ENCODE measurements at places on chromosomes 13 and 19.

GRCh38 chr19:43362179-43362578 lies 8.7 kb downstream of the CD177 start:
- DNase-seq, result no peak

DNA sequence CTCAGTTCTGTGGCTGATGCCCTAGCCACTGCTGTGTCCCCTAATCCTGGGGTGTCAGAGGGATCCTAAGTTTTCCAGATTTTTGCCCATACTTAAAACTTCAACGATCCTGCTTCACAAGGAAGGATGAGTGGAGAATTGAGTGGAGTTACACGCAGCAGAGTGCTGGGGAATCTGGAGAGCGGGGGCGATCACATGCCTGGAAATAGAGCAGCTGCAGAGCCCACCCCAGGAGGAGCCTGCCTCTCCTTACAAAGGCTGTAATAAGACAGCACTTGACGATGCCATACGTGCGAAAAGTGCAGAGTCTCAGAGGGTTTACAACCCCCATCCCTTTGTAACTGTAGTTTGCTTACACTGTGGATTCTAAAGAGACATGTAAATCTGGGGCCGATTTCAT lies 40.6 kb downstream of the SUGP2 start:
- DNase-seq, result no peak

GRCh38 chr13:110944121-110944967 lies 29.5 kb upstream of the ANKRD10 start:
- no peak for DNase-seq

- no peak for DNase-seq
These were observed 18.8 kb downstream of the PDCD5 start for GRCh38 chr19:32599736-32600157.

GRCh38 chr19:16435238-16435917 lies 36.4 kb downstream of the EPS15L1 start:
- no peak for DNase-seq

GRCh38 chr19:2339644-2340310 lies 11.3 kb downstream of the SPPL2B start:
- DNase-seq, result no peak

DNA sequence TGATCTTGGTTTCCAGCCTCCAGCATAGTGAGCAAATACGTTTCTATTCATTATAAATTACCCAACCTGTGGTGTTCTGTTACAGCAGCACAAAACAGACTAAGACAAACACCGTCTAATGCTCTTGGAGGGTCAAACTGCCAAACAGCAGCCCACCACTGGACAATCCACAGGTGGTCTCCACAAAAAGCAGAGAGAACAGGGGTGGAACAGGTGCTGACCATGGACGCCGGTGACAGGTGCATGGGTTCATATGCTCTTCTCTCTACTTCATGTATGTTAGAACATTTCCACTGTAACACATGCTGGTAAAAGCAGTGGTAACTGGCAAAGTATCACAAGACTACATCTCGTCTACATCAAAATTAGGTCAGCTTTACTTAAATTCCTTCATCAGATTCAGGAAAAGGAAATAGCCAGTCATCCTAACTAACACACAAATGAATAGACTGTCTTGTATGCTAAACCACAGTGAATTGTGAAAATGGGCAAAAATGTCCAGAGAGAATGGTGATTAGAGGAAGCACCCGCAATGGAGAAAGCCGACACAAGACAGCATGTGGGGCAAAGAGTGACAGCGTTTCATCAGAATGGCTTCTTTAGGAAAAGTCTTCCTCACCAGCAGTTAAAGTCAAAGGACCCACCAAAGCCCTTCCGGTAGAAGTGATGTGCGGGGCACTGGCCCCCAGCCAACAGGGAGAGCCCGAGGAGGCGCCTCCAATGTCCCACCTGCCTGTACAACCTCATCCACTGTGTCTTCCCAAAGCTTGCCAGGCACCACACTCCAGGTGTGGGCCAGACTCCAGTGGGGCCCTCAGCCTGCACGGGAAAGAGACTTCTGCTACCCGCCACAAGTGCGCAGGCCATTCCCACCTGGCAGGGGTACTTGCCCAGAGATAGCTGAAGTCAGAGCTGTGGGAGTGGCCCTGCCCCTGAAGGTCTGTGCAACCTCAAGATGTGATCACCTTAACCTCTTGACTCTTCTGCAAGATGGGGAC lies 6.5 kb downstream of the CARS2 start:
- no peak for DNase-seq

- no peak for DNase-seq
These were observed 15.4 kb downstream of the MED26 start for GRCh38 chr19:16612636-16613035.

DNA sequence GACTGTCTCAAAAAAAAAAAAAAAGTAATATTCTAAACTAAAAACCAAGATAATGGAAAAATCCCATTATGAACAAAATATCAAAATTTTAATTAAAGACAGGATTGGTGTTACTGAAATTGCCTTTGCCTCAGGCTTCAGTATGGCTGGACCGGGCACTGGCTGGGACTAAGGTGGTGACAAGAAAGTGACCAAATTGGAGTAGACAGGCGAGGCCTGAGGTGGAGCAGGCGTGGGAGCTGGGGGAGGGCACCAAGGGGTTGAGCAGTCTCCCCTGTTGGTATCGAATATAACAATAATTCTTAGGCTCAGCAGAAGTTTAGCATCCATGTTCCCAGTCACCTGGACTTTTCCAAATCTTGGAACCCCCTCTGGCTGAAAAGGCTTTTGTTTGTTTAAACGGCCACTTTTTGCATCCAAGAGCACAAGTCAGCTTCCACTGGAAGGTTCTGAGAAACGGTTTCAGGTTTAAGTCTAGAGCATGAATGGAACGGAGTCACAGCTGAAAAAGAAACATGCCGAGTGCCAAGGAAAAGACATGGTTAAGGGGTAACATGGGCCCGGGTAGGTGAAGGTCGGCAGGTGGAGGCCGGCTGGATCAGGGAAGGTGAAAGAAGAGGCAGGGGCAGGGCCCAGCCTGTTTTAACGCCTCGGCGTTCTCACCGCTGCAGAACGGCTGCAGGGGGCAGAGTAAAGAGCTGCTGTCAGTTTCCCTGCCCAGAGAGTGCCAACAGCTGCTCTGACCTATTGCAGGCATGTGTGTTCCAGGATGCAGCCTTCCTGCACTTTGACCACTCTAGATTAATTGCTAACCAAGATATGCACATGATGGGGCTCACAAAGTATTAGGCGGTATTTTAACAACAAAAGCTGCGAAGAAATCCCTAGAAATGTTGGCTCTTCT lies 104.4 kb downstream of the TM9SF2 start:
- peak; percentile 15 for DNase-seq

GRCh38 chr19:57559008-57559403 lies 657 bp downstream of the ZNF550 start:
- DNase-seq, result no peak

DNA sequence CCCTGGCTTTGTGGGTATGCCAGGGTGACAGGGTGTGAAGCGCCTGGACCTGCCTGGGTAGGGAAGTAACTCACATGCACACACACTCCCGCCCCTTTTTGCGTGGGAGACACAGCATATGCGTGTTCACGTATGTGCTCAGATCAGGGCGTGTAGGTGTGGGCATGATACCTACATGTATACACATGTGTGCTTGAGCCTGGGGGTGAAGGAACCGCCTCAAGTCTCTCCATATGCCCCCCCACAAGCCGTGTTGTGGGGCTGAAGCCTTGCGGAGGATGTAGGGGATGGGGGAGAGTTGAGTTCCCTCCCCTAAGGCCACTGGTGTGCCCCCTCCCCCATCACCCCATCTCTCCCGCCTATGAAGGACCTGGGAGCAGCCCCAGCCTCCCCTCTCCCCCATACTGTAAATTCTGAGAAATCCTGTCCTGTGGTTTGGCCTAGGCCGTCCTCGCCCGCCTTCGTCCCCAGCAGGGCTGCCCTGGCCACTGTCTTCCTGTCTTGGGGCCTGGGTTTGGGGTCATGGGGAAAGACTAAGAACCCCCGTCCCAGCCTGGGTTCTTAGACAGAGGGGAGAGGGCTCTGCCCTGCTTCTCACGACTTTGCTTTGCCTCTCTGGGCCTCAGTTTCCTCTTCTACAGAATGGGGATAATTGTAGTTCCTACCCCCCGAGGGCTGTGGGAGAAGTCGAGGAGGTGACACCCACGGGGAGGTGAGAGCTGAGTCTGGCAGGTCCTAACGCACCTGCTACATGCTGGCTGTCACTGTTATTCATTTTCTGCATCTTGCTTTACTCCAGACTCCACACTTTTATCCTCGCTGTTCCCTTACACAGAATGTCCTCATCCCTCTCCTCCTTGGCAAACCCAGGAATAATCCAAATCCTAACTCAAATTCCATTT lies 14.3 kb downstream of the ACTL9 start:
- no peak for DNase-seq

DNA sequence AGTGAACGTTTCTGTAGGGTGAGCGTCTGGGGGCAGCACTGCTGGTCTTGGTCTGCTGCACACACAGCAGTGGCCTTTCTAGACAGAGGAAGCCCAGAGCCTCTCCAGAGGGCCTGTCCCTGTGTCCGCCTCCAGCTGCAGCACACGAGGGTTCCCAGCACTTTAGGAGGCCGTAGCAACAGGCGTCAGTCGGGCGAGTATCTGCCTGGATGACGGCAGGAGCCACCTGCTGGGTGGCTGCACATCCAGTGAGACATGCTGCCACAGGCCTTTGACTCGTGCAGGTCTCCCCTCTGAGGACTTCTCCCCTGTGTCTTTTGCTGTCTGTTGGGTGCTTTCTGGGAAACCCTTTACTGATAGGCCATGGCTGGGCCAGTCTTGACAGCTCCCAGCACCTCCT lies 22.1 kb downstream of the AP2A1 start:
- DNase-seq, result no peak

GRCh38 chr13:98879127-98879520 lies 98.7 kb downstream of the DOCK9 start:
- no peak for DNase-seq

- no peak for DNase-seq
These were observed 33.1 kb downstream of the SLC25A42 start for GRCh38 chr19:19096641-19097627.

DNA sequence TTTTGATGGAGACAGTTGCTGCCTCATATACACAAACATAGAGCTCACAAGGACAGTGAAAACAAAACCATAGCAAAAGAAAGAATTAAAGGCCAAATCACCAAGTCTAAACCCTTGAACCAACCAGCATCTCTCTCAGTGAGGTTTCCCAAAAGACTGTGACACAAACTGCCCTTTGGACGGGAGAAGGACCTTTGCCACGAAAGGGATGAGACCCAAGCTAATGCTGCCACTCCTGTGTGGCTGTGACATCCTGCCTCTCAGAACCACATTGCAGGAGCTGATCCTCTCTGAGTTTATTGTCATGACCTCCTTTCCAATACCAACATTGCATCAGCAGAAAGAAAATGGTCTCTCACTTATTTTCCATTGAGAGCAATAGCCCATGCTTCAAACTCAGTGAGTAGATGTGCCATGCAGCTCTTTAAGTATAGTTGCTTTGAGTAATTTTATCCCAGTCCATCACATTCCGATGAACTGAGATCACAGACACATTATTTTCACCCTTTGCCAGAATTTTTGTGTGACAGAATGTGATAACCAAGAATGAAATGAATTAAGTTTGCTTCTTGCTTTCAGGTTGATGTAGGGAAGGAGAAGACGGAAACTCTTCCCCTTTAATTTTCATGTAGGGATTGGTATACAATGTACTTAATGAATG lies 133.5 kb upstream of the IRS2 start:
- no peak for DNase-seq

DNA sequence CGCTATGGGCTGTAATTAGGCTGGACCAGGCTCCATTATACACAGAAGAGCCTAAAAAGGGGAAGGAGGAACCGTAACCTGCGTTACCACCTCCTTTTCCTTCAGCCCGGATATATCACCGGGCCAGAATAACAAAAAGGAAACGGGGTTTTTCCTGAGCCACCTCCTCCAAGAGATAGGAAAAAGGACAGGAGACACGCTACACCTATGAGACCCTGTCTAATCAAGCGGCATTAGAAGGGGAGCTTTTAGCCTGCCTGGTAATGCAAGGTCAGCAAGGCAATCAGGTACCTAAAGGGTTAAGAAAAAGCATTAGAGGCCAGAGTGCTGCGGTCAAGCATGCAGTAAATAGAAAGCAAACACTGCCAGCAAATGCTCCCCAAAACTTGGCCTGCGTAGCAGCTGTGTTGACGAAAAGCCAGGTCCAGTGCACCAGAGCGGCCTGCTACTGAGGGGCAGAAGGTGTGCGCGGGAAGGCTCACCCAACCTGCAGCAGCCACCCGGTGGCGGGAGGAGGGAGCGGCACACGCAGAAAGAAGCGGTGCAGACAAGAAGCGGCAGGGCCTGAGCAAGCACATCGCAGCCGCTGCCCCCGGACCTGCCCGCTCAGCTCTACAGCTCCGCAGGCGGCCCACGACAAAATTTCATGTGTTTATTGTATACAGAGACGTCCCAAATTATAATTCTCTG lies 1466.1 kb downstream of the UQCRFS1 start:
- DNase-seq, result no peak

DNA sequence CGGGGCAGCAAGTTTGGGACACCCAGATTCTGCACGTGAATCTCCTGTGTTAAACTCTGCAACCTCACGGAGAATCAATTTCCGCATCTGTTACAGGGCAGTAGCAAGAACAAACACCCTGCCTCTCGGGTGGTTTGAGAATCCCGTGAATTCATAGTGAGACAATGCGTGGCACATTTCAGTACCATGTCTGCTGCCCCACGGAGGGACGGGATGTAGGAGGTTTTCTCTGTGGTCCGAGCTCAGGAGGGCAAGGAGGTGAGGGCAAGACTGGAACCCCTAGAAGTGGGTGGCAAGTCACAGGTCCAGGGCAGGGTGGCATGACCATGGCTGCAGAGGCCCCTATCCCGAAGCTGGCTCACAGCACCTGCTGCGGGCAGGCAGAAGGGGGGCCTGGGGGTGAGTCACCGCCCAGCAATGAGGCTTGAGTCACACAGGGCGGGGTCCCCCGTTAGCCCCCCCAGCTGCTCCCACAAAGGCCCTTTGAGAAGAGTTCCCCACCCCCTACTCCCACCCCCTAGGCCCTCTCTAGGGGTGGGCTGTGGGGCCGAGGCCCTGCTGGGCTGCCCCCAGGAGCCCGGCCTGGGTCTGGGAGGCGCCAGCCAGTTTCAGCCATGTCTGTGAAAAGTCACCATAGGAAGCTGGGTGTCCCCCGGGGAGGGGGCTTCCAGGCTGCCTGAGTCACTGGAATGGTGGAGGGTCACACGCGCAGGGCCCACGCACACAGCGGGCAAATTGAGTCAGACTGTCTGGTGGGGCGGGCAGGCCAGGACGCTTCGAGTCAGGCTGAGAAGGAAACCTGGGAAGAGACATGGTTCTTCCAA lies 25.8 kb upstream of the NANOS3 start:
- DNase-seq, result peak; percentile 58

DNA sequence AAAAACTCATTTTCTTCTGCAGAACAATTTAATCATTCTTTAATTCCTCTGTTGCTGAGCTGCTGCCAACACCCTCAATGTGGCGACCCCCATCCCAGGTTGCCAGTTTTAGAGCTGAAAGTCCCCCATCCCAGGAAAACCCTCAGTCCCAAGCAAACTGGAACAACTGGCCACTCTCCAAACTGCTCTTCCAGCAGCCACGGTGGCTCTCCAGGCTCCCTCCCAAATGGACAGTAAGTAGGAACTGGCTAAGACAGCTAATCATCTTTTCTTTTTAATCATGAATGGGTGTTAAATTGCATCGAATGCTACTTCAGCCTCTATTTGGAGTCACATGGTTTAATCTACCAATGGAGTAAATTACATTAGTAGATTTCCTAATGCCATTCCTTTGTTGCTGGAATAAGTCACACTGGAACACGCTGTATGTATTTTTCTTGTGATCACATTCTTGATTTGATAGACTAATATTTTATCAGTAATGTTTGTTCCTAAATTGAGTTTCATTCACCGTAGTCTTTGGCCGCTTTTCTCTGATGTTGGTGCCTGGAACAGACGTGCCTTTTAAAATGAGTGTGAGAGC lies 33.7 kb upstream of the VSTM2B start:
- no peak for DNase-seq

GRCh38 chr13:110387451-110388107 lies 80.5 kb downstream of the COL4A2 start:
- no peak for DNase-seq

All from activated T-helper 1 cell treated with anti-CD3 and anti-CD28 coated beads, Interleukin-2, amount 50 U/mL, for 16 hours (primary cell).